ENCODE measurements at places on chromosomes 5 and 9.
A peak's percentile ranks its signal among the peaks of the same experiment; 100 is the strongest.

DNA sequence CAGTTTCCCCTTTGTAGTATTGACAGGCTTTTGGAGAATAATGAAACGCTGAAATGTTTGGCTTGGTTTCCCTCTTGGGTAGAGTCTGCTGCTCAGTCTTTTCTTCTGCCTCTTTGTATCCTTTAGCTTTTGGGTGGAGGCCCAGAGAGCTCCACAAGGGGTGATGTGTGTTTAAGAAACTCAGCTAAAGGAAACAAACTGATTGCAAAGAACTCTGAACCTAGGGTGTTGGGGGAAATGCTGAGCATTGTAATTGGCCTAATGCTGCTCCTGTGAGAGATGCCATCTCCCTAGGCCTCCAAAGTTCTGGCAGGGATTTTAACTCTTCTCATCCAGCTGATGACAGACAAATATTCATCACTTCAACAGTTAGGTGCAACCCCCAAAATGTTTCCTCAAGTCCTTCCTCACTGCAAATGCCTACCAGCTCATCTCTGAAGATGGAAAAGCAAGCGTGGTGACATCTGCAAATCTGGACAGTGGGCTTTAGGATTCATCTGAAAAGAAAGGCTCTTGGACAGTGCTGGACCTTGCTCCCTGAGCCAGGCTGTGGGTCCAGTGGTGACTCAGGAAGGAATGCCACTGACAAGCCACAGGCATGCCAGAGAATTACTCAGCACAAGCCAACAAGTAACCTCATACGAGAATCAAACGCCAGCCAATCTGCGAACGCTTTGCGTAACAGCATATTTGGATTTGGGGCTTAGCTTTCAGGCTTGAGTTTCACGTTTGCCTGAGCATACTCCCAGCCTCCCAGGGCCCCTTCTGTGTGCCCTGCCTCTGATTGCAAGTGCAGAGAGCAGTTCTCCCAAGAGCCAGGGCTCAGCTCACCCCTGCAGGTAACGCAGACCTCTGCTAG lies 30.5 kb upstream of the ZSWIM6 start:
- DNase-seq: no peak

- peak; percentile 24 for DNase-seq
These were observed 226.3 kb downstream of the AOPEP start for GRCh38 chr9:94952565-94953373.

DNA sequence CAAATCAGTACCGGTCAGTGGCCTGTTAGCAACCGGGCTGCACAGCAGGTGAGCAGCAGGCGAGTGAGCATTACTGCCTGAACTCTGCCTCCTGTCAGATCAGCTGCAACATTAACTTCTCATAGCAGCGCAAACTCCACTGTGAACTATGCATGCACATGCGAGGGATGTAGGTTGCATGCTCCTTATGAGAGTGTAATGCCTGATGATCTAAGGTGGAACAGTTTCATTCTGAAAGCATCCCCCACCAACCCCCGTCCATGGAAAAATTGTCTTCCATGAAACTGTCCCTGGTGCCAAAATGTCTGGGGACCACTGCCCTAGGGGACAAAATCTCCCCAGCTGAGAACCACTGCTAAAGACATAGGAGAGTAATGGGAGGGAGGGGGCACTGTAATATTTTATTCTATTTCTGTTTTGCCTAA lies 51.1 kb downstream of the P4HA2 start:
- DNase-seq: no peak

DNA sequence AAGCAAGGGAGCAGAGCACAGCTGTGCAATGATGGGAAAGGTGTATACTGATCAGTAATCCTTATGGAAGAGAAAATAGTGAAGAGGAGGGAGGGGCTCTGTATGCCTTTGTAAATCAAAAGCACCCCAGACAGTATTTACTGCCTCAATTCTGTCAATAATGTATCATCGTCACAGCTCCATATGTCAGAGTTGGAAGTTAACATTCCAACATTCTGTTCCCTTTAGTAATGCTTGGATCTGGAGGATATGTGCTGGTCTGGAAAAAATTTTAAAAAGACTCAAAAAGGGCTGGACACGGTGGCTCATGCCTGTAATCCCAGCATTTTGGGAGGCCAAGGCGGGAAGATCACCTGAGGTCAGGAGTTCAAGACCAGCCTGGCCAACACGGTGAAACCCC lies 310.4 kb downstream of the ACTL7B start:
- DNase-seq: no peak

DNA sequence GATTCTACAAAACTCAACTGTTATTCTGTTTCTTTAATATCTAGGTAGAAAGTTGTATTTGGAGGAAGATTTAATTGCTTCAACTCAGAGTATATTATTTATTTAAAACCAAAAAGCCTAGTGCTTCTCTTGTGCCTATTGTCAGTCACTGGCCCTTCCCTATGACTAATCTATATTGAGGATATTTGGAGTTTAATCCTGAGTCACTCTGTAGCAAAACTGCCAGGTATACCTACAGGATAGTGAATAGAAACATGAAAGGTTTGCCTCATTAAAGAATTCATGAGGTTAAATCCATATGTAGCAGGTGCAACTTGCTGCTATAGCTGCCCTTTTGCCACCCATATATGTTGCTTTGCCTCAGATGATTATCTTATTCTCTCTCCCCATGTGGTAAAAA lies 15.1 kb downstream of the PLK2 start:
- DNase-seq: no peak

- DNase-seq: no peak
These were observed 49.6 kb upstream of the CCL21 start for GRCh38 chr9:34759432-34760134.

DNA sequence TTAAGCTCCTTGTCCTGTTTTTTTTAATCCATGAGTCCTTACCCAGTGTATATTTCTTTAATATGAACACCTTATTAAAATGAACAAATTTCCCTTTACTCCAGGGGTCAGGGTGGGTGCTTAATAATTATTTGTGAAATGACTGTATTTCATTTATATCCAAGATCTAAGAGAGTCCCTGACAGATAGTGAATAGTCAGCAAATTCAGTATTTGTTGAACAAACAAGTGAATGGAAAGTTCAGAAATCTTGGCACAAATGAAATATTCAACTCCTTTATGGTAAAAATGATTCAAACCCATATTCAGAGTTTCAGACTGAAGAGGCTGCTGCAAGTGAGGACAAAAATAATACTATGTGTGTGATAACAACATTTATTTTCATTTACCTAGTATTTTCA lies 59.9 kb downstream of the ASTN2 start:
- DNase-seq: no peak

- no peak for DNase-seq
These were observed 99.7 kb downstream of the SPRY4 start for GRCh38 chr5:142225141-142225540.

DNA sequence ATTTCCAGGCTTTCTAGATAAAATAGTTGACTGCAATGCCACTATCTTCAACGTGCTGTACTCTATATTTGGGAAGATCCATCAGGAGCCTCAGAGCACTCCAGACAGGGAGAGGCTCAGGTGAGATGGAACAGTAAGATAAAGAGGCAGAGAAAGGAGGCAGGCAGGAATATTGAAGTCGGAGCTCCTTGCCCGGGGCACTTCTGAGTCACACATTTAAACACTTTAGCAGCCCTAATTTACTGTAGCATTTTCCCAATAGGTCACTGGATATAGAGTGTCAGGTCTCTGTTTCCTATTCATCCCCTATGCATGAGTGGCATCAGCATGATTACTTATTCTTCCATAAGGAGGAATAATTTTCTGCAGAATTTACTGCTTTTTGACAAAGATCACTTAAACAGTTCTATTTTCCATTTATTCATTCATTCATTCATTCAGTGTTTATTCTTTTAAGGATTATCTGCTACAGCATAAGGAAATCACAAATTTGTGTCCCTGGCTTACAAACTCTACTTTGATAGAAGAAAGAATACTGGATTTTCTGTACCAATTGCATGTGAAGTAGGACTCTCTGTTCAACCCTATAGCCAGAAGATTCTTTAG lies 170.7 kb downstream of the MAPKAP1 start:
- DNase-seq: no peak

DNA sequence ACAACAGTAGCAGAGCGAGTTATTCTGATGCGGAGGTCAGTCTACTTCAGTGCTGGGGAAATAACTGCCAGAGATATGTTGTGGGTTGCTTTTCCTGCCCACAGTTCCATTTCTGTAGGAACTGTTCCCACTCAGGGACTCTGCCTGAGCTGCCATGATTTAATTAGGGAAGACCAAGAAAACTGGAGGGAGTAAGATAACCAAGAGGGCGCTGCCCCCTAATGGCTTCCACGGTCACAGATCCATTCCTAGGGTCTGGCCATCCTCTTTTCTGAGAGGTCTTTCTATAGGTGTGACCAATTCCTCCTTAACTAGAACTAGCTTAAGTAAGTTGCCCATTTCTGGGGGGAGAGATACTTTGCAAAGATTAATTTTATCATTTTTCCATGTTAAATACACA lies 125.9 kb downstream of the APBA1 start:
- DNase-seq: no peak

- no peak for DNase-seq
These were observed 243.6 kb downstream of the PBX3 start for GRCh38 chr9:125990793-125991220.

GRCh38 chr5:14110680-14111079 lies 32.5 kb upstream of the TRIO start:
- no peak for DNase-seq

DNA sequence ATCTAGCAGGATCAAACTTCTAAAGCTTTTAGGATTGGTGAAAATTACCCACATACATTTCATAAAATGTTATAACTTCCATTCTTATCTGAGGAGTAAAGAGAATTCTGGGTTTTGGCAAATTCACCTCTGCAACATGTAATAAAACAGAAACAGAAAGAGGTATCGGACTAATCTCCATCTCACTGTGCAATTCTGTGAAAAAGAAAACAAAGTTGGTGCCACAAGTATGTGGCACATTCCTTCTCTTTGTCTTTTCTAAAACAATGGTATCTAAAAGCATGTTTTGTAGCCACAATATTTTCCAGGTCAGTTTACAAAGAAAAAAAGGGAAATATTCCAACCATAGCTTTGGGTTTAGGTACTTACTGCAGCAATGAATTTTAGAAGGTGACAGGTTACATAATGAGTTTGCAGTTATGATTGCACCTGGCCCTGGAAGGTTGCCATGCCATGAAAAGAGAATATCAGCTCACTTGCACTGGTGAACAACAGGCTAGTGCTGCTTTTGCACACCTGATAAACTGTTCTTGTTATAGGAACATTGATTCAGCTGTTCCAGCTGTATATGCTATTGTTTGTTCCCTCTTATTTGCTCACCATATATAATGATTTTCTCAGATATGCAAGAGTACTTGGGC lies 491.3 kb upstream of the MEF2C start:
- no peak for DNase-seq

- DNase-seq: no peak
These were observed 101.9 kb downstream of the SLC28A3 start for GRCh38 chr9:84238652-84239051.

- no peak for DNase-seq
These were observed 18.9 kb downstream of the WHRN start for GRCh38 chr9:114486205-114486963.

GRCh38 chr9:103261951-103262350 lies 266.8 kb downstream of the CYLC2 start:
- DNase-seq: no peak

DNA sequence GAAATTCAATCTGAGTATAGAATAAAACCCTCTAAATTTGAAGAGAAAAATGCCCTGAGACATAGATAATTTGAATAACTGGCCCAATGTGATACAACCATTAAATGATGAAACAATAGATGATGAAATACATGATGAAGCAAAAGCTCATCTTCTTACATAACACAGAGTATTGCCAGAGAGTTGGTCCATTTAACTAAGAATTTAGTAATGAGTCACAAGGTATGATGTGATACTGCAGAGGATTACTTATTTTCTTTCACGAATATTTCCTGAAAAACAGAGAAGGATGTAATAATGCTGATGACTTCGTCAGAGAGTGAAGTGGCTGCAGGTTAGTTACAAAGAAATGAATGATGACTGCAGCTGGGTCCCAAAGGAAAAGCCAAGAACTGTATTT lies 379.3 kb downstream of the CDH12 start:
- no peak for DNase-seq

GRCh38 chr5:132225165-132226032 lies 2.3 kb downstream of the P4HA2 start:
- no peak for DNase-seq

GRCh38 chr5:77778881-77779438 lies 2.8 kb upstream of the TBCA start:
- no peak for DNase-seq

DNA sequence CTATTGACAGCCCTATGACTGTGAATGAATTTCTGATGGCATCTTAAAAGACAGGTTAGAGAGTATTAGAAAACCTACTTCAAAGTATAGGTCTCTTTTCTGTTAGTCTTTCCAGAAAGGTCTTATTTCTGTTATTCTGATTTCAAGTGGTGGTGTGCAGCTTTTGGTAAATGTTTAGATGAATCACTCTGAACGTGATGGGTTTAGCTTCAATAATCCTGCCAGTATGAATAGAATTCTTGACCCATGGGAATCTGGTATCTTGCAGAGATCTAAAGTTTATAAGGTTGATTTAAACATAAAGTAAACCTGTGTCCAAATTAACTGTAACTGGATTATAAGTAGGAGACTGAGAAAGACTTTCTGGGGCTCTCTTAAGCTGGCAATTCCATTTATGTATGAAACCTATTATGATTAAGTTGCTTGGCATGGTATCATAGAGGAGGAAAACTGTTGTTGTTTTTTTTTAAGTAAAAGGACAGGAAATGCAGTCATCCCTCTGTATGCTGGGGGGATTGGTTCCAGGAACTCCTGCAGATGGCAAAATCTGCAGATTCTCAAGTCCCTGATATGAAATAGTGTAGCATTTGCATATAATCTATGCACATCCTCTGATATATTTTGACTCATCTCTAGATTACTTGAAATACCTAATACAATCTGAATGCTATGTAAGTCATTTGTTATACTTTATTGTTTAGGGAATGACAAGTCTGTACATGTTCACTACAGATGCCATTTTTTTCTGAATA lies 77.0 kb upstream of the ADAMTS19 start:
- DNase-seq: no peak

GRCh38 chr9:87793292-87793691 lies 67.4 kb downstream of the CTSL start:
- DNase-seq: peak; percentile 19

DNA sequence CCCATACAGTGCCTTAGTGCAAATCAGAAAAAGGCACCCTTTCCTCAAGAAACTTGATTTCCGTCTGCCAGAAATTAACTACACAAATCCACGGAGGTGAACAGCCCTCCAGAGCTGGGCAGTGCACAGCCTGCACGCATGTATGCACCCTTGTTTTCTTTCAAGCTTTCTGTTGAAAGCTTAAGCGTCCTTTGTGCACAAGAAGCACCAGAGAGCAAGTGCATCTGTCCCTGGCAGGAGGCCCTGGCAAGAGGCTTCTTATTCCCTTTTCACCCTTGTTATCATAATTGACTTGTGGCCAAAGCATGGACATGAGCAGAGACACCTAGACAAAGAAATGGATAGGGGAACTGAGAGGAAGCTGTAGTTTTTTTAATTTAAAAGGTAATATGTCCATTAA lies 47.4 kb upstream of the ATG10 start:
- DNase-seq: no peak

GRCh38 chr5:118968925-118969375 lies 19.4 kb downstream of the DTWD2 start:
- DNase-seq: no peak

- DNase-seq: no peak
These were observed 411.7 kb downstream of the DMAC1 start for GRCh38 chr9:7387840-7388239.

Measured in CD4-positive, alpha-beta T cell treated with Interleukin-21 for 1 hour (primary cell).